AG04450 (cell line): ENCODE measurements at places on chromosomes 12 and 14.

GRCh38 chr12:103114296-103115055 lies 157.0 kb downstream of the ASCL1 start:
- DNase-seq = no peak

GRCh38 chr12:111826992-111827391 lies 15.0 kb upstream of the MAPKAPK5 start:
- no peak for DNase-seq

- no peak for DNase-seq
These were observed 41.1 kb downstream of the CYP46A1 start for GRCh38 chr14:99724939-99725773.

DNA sequence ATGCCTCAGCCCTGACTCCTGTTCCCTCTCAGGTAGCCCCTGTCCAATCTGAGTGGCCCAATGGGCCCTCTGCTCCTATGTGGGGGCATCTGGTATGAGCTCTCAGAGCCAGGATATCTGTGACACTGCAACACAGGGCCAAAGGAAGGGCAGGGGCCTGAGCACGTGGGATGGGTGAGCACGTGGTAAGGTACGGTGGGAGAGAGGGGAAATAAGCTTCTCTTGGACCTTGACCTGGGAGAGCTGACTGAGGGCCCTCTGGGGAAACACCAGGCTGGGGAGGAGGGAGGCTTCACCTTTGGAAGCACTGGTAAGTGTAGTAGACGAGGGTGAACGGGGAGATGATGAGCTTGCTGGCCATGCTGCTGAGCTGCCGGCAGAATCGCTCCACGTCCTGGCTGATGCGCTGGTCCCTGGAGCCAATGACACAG lies 6.7 kb downstream of the ABCD4 start:
- no peak for DNase-seq

- DNase-seq = no peak
These were observed 130.1 kb upstream of the NEDD1 start for GRCh38 chr12:96776908-96777307.

GRCh38 chr12:3723916-3724805 lies 28.7 kb downstream of the CRACR2A start:
- no peak for DNase-seq

DNA sequence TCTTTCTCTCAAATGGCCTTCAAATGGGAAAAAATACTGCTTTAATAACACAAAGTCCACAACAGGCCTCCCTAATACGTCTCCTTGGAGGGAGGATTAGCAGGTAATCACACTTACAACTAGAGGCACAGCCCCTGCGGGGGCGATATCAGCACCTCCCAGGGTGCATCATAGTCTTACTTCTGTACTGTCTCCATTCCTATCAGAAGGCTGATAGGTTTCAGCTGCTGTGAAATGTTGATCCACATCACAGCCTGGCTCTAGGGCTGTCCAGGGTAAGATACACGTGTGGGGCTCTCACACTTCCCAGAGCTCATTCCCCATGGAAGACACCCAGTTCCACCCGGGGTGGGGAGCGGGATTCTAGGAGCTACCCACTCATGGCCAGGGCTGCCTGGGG lies 139.1 kb upstream of the SFSWAP start:
- no peak for DNase-seq

- DNase-seq = no peak
These were observed 49.8 kb downstream of the NTS start for GRCh38 chr12:85923767-85924331.

DNA sequence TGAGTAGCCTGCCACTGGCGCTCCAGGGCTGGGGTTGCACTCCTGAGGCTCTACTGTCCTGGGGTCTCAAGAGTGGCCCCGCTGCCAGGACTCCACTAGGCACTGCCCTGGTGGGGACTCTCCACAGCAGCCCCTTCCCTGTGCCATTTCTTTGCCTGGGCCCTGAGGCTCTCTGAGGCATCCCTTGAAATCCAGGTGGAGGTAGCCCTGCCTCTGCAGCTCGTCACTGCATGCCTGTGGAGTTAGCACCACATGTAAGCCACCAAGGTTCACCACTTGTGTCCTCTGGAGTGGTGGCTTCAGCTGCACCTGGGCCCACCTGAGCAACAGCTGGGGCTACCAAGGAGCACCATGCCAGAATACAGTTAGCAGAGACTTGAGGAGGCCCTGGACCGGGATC lies 39.9 kb upstream of the BATF start:
- DNase-seq = no peak

DNA sequence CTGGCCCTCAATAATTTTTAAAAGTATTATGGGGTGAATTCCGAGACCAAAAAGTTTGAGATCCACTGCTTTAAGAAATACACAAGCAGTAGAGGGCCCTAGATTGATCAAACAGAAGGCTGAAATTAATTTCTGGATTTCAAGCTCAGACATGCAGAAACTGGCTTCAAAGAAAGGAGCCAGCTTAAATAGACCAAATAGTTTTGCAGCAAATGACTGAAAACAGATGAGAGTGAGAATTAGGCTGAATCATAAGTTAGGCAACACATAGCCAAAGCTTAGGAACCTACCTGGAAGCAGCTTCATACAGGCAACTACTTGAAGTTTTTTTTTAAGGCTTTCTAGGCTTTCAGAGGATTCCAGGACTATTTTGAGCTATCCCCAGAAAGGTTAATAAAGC lies 12.4 kb downstream of the ATF7 start:
- no peak for DNase-seq

DNA sequence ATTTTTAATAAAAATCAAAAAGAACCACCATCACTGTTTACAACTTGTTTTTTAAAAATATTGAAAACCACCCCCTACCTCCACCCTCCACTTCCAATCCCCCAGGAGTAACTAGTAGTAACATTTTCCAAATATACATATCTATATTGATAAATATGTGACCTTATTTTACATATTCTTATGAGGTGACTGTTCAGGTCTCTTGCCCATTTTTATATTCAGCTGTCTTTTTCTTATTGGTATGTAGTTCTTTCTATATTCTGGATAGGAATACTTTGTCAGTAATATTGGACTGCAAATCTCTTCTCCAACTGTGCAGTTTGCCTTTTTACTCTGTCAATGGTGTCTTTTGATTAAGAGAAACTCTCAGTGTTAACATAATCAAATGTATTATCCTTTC lies 59.0 kb upstream of the EIF5 start:
- DNase-seq = no peak

GRCh38 chr14:77260631-77261030 lies 10.4 kb downstream of the NGB start:
- DNase-seq = no peak

- no peak for DNase-seq
These were observed 572 bp downstream of the RAN start for GRCh38 chr12:130872179-130873096.

- DNase-seq = no peak
These were observed 3.3 kb upstream of the P3H3 start for GRCh38 chr12:6824901-6825381.

DNA sequence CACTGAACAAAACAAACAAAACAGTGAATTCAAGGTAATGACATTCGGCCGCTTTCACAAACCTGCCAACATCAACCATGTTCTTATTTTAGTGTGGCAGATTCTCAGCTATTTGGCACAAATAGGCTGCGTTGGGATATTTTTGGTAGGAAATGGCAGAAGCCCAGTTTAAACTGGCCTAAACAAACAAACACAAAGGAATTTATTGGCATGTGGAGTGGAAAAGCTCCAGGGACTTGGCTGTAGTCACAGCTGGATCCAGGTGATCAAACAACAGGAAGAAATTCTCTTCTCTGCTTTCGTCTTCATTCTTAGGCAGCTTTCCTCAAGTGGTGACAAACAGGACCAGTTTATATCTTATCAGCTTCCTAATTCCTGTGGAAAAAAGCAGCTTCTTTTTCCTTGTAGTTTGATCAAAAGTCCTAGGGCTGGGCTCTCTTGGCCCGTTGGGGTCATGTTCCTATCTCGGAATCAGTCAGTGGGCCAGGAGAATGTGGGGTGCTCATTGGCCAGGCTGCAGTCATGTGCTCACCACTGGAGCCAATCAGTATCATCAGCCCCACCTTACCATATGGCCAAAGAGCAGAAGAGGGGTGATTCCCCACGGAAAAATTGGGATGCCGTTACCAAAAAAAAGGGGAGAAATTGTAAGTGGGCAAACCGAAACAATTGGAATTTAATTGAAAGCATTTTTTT lies 22.6 kb downstream of the C12orf75 start:
- no peak for DNase-seq

DNA sequence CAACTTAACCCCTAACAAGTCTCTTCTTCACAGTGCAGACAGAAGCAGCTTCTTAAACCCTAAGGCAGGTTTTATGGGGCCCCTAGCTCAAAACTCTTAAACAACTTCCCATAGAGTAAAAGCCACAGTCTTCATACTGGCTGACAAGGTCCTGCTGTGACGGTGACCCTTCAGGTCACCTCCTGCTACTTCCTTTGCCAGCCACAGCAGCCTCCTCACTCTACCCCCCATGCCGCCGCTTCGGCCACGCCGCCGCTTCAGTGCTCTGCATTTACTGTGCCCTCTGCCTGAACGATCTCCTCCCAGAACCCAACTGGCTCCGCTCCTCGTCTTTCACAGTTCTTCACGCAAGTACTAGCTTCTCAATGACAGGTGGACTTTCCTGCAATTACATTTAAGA lies 45.5 kb downstream of the ACADS start:
- no peak for DNase-seq

DNA sequence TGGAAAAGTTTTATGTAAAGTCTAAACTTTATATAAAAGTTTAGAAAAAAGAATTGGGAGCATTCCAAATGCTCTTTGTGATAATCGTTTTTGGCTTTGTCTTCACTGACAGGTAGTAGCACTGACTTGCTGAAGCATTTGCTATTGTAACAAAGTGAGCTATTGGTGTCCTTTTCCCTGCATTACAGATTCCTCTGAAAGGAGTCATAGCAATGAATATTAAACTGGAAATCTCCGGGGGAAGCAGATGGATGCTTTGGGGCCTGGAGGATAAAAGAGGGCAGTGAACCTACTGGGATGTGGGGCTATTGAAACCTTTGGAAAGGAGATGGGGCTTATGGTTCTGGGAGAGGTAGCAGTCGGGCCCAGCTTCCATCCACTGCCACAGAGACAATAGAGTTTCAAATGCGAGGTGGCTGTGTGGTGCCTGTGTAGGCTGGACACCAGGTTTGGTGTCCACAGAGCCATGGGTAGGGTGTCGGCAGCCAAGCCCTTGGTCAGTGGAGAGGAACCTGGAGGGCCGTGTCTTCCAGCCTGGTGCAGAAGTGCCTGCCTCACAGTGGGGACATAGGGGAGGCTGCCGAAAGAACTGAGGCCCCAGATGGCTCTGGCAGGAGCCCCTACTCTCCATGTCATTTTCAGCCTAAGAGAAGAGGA lies 10.1 kb downstream of the GSG1 start:
- DNase-seq = no peak

DNA sequence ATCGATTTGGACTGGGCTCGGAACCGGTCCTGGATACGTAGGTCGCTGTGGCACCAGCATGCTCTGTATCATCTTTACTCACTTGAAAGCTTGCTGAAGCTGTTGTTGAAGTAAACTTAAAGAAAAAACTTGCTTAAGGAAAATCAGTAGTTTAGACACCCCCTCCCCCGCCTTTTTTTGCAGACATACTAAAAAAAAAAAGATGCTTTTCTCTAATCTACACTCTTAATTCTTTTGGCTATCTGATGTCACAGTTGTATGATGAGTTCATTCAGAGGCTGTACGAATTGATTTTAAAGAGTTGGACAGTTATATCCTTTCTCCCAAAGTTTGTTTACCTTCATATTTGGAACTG lies 865 bp downstream of the FRS2 start:
- DNase-seq = no peak

DNA sequence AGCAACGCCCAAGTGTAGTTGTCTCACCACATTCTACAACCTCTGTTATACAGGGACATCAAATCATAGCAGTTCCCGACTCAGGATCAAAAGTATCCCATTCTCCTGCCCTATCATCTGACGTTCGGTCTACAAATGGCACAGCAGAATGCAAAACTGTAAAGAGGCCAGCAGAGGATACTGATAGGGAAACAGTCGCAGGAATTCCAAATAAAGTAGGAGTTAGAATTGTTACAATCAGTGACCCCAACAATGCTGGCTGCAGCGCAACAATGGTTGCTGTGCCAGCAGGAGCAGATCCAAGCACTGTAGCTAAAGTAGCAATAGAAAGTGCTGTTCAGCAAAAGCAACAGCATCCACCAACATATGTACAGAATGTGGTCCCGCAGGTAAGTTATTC lies 123.0 kb downstream of the ARID2 start:
- DNase-seq = no peak

DNA sequence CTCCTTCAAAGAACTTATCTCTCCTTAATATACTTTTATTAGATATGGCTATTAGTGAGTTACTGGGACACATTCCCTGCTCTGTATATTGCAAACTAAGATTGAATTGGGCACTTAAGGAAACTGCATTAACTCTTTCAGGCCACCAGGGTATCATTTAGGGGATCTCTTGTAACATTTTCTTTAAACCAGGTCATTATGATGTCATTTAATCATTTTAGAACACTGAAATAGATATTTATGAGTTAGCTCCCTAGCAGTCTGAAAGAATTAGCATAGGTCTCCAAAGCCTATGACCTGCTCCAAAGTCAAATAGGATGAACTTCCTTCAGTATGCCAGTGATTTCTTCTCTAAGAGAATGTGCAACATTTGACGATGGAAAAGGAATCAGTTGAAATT lies 506.9 kb downstream of the FOXG1 start:
- no peak for DNase-seq

DNA sequence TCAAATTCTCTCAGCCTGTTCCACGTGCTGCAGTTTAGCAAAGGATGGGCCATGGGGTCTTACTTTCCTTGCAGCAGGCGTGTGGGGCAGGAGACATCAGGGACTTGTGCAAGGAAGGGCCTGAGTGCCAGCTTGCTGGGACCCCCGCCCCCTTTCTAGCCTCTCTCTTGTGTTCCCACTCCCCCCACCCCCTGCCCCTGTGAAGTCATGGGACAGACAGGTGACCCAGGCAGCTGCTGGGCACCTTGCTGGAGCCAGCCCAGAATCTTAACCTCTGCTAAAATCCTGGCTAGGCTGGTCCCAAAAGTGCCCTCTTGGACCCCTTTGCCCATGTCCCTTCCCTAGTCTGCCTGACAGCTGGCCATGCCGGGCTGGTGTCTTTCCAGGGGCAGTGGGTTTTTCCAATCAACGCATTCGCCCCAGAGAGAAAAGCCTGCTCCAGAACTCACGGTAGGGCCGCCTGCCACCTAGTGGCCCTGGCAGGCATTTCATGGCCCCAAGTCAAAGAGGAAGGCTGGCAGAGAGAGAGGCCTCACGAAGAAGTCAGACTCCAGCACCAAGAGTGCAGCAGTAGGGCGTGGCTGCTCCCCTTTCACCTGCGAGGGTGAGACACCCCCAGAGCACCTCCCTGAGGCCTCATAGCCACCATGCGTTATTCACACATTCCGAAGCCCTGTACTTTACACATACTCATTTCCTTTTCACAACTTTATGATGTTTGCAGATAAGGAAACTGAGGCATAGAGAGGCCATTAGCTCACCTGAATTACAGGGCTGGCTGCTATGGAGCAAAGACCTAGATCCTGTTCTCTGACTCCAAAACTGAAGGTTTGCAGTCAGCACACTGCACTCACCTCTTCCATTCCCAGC lies 67.4 kb downstream of the LGMN start:
- peak; percentile 45 for DNase-seq

DNA sequence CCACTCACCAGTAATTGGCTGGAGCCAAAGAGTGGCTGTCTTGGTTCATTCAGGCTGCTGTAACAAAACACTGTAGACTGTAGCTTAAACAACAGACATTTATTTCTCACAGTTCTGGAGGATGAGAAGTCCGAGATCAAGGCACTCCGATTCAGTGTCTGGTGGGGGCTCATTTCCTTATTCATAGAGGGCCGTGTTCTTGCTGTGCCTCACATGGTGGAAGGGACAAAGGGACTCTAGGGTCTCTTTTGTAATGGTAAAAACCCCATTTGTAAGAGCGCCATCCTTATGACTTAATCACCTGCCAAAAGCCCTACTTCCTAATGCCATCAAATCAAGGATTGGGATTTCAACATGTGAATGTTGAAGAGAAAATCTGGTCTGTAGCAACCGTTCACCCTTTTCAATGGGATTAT lies 34.7 kb upstream of the CDKN3 start:
- DNase-seq = no peak
